Astrocyte of the cerebellum (primary cell): ENCODE measurements at places on chromosomes 11 and 22.

- DNase-seq, result no peak
Observed at GRCh38 chr22:25626624-25626990, 62.1 kb downstream of the GRK3 start.

GRCh38 chr11:126719740-126720139 is 280.8 kb downstream of the KIRREL3 start:
- no peak for DNase-seq

GRCh38 chr11:114440121-114440860 is 1.0 kb downstream of the REXO2 start:
- no peak for DNase-seq

DNA sequence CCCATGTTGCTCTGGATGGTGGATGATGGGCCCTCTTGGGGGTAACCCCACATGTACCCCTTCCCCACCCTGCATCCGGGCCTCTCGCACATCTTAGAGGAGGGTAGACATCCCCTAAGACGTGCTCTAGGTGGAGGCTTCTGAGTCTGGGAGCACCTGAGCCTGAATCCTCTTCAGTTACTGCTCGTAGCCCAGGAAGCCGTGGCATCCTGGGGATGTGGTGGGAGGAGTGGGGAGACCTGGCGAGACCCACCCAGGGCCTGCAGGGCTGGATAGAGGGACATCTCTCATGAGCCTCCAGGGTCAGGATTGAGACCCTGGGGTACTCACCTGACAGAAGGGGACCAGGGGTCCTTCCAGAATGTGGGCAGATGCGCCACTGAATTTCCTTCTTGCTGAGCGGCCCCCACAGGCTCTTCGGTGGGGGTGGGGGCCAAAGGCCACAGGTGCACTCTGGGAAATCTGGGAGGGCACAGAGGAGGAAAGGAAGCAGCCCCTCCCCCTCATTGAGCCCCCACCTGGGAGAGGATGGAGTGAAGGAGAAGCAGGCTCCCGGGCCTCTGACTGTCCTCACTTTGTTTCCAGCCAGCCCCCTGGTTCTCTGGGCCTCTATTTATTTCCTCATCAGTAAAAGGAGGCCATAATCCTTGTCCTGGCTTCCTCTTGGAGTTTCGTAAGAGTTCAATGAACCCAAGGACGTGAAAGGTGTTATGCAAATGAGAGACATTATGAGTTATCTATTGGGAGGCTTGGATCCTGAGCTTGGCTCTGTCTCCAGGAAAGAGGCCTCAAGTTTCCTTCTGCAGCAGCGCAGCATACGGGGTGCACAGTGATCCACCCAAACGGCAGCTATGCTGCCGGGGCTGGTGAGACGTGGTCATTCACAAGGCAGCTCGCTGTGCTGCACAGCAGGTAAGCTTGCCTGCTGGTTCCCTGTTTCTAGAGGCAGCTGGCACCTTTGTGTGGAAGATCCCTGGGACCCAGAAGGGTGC is 31.2 kb downstream of the KCNJ4 start:
- no peak for DNase-seq

DNA sequence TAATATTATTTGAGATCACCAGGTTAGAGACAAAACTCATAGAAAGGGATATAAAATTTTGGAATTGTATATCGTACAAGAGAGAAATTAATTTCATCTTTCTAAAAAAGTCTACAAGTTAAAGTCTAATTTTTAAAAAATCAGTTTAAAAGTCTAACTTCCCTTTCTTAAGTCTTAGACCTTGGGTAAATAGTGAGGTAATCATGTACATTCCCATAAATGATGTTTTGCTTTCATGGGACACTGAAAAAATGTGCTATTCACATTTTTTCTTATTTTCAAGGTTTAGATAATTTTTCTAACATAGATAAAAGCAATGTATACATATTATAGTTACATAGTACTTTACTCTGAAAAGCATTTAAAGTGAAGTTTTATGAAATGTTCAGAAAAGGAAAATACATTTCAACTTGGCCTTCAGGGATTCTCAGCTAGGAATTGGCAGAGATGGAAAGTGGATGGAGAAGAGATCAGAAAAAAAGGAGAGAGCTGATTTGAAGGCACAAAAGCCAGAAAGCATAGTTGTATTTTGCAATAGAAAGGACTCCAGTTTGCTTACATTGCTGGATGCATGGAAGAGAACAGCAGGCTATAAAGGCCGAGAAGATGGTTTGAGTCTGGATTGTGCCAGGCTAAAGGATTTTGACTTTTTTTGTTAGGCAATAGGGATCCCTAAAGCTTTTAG is 194.0 kb downstream of the CASP12 start:
- no peak for DNase-seq

DNA sequence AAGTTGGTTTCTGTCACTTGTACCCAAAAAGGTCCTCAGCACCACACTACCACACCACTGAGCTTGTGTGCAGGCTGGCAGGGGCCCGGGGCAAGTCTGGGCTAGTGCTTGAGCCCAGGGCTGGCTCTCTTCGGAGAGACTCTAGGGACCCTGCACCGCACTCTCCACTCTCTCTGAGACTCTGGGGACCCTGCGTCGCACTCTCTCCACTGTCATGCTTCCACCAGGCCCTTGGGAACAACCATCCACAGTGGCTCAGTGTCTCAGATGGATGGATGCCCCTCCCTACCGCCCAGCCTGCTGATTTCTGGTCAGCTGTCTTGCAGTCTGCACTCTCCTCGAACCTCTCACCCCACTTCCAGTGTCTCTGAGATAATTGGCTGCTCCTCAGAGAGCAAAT is 2.0 kb upstream of the SBF1 start:
- no peak for DNase-seq

DNA sequence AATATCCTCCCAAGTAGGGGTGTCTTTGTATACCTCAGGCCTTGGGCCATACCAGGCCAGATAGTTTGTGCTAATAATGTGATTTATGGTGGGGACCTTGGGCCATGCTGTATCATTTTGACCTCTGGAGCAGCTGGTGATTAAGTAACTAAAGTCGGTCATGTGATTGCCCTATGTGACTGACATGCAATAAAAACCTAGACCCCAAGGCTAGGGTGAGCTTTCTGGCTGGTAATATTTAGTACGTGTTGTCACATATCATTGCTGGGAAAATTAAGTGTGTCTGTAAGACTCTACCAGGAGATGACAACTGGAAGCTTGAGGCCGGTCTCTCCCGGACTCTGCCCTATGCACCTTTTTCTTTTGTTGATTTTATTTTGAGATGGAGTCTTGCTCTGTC is 12.6 kb upstream of the TFIP11 start:
- DNase-seq, result no peak

- DNase-seq, result peak; percentile 72
Observed at GRCh38 chr11:90468923-90469322, 246.1 kb upstream of the CHORDC1 start.

- DNase-seq, result no peak
Observed at GRCh38 chr11:48090174-48090573, 109.8 kb downstream of the PTPRJ start.

DNA sequence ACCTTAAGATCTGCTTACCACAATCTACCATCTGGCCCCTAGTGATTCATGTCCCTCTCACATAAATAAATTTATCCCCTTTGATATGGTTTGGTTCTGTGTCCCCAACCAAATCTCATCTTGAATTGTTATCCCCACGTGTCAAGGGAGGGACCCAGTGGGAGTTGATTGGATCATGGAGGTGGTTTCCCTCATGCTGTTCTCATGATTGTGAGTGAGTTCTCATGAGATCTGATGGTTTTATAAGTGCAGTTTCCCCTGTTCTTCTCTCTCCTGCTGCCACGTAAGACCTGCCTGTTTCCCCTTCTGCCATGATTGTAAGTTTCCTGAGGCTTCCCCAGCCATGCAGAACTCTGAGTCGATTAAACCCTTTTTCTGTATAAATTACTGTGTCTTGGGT is 37.2 kb downstream of the OR2AG2 start:
- DNase-seq, result no peak
